NB4 (cell line): ENCODE measurements at places on chromosomes 2 and 18.

DNA sequence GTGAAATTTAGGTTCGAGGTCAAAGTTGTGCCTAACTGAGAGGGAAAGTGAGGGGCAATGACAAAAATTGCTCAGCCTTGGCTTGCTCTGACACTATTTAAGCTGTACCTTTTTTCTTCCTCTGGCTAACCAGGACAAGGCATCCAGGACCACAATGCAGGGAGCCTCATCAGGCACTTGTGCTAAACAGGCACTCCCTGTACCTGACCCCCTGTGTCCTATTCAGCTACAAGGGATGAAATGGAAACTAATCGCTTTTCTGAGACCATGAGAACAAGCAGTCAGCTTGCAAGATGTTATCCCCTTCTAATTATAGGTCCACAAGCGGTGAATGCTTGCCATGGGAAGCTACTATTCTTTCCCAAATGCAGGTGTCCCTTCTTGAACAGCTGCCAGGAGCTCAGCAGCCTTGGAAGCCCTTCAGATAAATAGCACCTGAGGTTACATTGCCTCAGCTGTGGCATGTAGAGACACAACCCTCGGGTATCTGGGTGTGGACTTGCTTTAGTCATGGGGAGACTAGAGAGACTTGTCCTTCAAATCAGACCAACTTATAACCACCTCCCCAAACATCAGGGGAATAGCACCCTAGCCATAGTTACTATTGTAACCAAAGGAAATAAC lies 19.1 kb upstream of the ITGA6 start:
- no peak for DNase-seq

- DNase-seq = no peak
Measured at GRCh38 chr2:167756446-167756845, 490.9 kb downstream of the STK39 start.

GRCh38 chr2:86372641-86373502 lies 35.4 kb upstream of the REEP1 start:
- DNase-seq = peak; percentile 49

DNA sequence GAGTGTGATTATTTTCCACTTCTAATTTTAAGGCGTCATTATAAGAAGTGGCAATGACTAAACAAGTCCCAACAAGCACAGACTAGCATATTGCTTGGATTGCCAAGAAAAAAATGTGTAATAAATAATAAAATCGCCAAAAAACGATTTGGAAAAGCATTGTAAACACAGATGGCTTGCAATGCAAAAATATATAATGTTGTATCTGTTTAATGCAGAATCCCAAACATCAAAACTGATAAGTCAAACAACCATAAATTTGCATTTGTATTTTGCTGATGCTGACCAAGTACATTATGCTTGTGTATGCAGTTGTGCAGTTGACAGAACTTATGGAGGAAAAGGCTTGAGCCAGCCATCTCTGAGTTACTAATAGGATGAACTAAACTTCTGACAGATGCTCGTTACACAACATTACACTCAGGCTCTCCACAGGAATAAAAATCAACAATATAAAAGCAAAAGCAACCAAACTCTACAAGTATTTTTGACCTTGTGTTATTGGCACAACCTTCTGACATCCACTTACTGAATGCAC lies 68.1 kb downstream of the DNER start:
- DNase-seq = no peak

DNA sequence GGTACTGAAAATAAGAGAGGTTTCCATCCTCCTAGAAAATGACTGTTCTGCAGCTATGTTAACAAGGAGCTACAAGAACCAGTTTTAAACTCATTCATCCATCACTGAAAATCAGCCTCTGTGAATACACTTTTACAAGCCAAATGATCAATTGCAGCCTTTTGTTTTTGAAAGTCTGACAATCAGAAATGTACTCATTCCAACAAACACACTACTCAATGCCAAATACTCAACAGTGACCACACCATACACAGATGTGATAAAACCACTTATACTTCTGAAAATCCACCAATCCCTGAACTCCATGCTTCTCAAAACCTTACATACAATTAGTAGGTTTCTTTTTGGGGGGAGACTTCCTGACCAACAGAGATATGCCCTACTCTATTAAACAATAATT lies 663.9 kb upstream of the CHAC2 start:
- DNase-seq = no peak
